NCI-H1092 treated with DMSO at 0.1 percent for 48 hours (cell line): ENCODE measurements at places on chromosomes 2 and 18.

DNA sequence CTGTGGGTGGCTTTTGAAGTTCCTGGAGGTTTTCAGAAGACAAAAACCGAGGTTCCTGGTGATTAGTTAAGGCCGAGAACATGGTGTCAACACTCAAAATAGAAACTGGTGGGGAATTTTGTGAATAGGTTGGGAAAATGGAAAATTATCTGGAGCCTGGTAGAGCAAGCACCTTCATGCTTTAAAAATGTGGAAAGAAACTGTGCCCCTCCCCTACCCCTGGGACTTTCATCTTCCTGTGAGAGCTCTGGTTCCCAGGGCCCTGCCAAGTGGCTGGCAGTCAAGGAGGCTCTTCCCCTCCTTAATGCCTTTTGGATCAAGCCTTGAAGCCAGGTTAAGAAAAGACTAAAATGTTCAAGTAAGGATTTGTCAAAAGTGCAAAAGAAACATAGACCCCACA lies 1.9 kb upstream of the CRACDL start:
- no peak for DNase-seq

DNA sequence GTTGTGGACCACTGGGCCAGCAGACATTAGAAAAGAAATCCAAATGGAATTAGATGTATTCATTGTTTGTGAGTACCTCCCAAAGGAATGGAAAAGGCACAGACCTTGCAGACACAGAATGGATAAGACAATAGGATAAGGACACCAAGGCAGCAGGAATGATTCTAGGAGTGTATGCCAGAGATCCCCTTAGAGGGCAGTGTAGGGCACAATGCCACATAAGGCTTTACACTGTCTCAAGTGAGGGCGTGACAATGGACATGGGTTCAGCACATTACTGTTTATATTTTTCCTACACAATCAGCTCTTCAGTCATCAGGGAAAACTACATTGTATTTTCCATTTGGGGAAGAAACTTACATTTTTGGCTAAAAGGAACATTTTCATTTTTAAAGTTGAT lies 250.9 kb downstream of the PTH2R start:
- no peak for DNase-seq

GRCh38 chr2:37460896-37461229 lies 116.4 kb downstream of the QPCT start:
- DNase-seq: no peak

DNA sequence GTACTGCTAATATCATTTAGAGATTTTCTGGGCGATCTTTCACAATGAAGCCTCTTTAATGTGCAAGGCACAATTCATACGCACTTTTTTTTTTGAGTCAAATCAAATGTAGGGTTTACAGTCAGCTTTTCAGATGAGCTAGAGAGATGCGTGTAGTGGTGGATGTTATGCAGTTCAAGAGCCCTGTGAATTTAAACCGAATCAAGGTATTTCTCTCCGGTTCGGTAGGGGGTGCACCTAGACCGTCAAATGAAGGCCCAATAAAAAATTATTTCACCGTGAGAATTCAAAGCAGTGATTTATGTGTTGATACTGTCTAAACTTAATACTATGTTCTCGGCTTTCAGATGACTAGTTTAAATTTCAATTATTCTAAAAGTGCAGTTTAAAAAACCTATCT lies 1.1 kb downstream of the PTH2R start:
- peak; percentile 48 for DNase-seq

DNA sequence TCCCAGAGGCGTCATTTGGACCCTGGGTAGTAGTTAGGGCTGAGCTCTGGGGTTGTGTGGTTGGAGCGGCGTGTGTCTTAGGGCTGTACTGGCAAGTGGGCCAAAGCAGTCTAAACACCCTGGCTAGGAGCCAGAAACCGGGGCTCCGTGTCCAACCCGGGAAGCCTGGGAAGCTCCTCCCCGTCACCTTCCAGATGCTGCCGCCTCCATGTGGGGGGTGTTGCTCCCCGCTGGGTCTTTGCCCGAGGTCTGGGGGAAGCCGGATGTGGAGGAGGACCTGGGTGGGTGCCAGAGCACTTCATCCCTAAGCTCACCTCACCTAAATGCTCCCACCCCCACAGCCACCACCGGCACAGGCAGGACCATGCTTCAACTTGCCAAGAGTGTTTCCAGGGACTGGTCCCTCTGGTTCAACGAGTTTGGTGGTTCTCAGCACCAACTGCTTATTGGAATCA lies 25.4 kb downstream of the TET3 start:
- DNase-seq: peak; percentile 64

- no peak for DNase-seq
Observed at GRCh38 chr2:66030553-66030952, 404.4 kb upstream of the MEIS1 start.

DNA sequence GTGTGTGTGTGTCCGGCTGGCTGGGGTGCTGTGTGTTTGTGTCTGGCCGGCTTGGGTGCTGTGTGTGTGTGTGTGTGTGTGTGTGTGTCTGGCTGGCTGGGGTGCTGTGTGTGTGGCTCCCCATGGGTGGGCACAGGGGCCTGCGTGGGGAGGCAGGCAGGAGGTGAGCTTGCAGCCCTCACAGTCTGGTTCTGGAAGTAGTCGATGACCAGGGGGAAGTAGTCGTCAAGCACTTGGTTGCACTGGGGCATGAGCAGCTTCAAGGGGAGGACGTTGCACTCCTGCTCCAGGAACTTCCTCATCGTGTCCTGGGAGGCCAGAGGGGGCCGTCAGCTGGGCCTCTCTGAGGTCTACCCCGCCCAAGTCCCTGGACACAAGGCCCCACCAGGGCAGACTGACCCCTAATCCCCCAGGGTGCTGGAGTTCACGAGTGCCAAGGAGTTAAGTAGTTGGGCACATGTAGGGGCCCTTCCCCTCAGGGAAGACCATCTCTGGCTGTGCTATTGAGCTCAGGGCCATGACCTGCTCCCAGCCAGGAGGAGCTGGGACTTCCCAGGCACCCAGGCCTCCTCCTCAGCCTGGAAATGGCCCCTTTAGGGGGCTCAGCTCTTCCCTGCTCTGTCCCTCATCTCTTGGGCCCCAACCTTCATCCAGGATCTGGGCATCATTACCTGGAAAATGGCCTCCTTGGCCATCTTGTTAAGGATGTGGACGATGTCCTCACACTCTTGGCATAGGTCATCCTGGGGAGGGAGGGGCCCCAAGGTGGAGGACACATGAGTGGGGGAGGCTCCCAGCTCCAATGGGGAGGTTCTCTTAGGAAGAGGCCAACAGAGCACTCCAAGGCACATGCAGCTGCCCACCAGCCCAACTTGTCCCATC lies 1.3 kb downstream of the SFTPB start:
- DNase-seq: no peak

GRCh38 chr2:64127119-64127518 lies 17.1 kb downstream of the PELI1 start:
- DNase-seq: no peak

GRCh38 chr2:117693154-117693553 lies 121.3 kb upstream of the DDX18 start:
- DNase-seq: peak; percentile 15

DNA sequence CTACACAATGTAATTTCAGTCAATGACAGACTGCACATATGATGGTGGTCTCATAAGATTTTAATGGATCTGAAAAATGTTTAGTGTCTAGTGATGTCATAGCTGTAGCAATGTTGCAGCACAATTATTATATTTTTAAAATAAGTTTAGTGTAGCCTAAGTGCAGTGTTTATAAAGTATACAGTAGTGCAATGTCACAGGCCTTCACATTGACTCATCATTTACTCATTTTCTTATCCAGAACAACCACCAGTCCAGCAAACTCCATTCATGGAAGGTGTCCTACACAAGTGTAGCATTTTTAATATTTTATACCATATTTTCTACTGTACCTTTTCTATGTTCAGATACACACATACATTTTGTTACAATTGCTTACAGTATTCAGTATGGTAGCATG lies 663.1 kb downstream of the ERBB4 start:
- DNase-seq: no peak

DNA sequence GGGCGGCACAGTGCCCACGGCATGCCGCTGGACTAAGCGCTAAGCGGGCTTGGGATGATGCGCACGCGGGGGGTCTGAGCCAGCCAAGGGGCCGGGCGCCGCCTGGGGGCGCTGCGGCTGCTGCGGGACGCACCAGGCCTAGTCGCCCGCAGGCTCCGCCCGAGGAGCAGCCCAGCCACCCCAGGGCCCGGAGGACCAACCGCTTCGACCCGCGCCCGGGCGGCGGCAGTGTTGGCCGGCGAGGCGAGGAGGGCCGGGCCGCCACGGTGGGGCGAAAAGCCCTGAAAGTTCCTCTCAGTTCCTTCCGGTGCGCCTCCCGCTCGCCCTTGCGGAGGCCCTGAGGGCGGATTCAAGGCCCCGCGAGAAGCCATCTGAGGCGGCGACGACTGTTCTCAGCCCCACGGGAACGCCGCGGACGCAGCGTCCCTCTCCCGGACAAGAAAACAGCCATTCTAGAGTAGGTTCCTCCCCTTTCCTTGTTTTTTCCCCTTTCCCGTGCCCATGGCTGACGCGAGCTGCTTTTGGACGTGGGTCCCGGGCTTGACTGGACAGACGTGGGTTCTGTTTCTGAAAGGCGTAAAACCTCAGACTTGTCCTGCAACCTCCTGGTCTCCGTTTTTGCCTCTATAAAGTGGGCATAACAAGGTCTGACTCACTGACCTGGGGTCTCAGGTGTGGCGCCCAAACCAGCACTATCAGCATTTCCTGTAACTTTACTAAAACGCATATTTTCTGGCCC lies at the start of gene ANKAR:
Gene ANKAR (plus strand): TSS at position 297 of the 739 bp plus-strand sequence. CDS start 1,821 bp downstream, outside the sequence.
- peak; percentile 18 for DNase-seq

DNA sequence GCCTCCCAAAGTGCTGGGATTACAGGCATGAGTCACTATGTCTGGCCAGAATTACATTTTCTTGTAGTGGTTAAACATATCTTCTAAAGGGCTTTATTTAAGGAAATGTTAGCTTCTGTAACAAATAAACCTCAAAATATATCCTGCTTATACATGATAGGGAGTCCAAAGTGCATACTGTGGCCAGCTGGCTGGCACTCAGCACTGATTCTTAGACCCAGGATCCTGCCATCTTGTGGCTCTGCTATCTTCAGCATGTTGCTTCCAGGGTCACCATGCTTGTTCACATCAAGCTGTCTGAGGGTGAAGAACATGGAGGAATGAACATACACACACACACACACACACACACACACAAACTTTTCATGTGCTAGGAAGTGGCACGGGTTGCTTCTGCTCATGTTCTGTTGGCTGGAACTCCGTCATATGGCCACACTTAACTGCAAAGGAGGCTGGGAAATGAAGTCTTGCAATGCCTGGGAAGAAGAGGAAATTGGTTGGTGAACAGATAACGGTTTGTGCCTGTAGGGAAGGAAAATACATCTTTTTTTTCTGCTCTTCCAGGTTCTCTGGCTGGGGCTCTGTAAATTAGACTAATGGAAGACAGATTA lies 40.0 kb downstream of the NPPC start:
- DNase-seq: no peak

DNA sequence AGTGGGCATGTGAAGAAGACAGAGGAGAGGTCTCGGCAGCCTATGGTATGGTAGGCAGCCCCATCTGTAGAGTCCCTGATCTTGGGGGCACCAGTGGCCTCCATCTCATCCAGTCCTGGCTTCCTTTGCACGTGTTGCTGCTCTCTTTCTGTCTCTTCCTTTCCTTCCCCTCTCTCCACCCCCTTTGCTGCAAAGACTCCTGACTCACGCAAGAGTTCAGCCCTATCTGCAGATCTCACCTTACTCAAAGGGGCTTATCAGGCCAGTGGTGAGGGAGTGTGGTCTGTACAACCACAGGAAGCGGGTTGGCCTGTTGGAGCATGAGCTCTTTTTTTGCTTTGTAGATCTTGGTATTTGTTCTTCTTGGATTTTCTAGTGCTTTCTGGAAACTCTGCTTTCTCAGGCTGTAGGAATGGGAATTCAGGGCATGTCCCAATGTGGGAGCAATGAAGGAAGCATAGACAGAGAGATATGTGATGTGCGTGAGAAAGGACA lies 14.6 kb upstream of the NT5DC4 start:
- DNase-seq: no peak

DNA sequence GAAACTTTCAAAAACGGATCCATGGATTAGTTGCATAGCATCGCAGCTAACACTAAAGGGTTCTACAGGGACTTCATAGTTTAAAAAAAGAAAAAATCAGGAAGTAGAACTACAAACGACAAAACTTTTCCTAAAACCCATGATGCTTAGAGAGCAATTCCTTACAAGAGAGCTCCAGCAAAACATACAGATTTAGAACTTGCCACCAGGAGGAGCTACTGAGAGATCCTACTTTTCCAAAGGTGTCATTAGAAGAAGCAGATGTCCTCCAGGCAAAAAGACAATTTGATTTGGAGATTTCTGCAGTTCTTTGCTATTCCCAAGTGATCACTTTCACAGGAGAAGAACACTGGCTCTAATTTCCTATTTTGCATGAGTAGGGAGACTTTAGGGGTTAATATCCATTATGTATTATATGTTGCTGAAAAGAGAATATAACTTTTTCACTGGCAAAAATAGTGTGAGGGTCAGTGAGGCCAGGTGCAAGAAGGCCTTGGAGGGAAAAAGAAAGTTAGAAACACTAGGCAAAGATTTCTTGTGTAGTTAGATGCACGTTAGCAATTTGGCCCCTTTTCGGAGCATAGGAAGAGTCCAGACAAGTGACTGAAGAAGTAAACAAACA lies 436.2 kb downstream of the SUCLG1 start:
- peak; percentile 42 for DNase-seq

GRCh38 chr2:162184359-162184758 lies 32.3 kb upstream of the GCG start:
- no peak for DNase-seq

DNA sequence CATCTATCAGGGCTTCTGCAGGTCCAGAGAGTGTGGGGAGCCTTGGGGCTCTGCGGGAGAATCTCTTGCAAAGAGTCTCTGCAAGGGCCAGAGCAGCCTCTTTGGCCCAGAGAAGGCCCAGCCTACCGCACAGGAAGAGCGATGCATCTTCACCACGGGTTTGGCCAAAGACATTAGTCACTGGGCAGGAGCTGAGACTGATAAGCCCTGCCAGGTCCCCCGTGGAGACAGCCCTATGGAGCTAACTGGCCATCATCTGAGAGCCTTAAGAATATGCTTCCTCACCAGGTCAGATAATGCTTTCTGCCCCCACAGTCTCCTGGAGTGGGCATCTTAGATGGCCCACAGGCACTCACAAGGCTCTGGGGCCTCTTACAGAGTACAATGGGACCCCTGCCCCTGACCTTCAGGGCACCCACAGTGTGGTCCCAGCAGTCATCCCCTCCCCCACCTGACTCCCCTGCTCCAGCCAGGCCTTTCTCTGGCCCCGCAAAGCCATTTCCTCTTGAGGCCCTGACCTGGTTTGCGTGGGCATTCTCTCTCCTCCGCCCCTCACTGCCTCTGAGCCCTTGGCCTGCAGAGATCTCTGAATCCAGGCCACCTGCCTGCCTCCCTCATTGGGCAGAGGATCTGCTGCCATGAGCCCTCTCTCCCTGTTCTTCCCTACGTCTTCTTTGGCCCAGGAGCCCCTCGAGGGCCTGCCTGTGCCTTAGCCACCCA lies 31.9 kb upstream of the MAPRE3 start:
- DNase-seq: no peak

- no peak for DNase-seq
Observed at GRCh38 chr2:48253301-48253700, 276.7 kb upstream of the STON1 start.

DNA sequence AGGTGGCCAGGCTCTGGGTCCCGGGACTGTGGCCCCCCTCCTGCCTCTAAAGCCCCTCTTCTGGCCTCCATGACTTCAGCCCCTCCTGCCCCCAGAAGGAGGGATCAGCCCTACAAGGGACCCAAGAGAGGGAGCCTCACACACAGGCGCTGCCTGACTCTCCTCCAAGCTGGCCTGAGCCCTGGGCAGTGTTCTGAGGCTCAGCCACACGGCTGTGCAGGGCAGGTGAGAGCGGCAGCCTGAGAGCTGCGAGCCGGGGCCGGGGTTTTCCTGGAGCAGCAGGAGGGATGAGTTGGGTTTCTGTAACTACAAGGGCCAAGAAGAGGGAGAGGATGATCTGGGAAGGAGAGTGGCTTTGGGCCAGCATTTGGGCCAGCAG lies 70.1 kb downstream of the HPCAL1 start:
- no peak for DNase-seq
